ENCODE measurements at places on chromosomes 16 and 17.
A peak's percentile ranks its signal among the peaks of the same experiment; 100 is the strongest.

- H3K4me3 ChIP-seq = no peak overlapping the region
- H3K27ac ChIP-seq = no peak overlapping the region
- no peaks in the 10 kb centered on the region for H3K36me3 ChIP-seq
- H3K4me1 ChIP-seq = no peaks in the 10 kb centered on the region
- no peak for DNase-seq
- no peaks in the 10 kb centered on the region for H3K27me3 ChIP-seq
Measured at GRCh38 chr16:60310846-60311445, 1576.8 kb upstream of the GOT2 start.

DNA sequence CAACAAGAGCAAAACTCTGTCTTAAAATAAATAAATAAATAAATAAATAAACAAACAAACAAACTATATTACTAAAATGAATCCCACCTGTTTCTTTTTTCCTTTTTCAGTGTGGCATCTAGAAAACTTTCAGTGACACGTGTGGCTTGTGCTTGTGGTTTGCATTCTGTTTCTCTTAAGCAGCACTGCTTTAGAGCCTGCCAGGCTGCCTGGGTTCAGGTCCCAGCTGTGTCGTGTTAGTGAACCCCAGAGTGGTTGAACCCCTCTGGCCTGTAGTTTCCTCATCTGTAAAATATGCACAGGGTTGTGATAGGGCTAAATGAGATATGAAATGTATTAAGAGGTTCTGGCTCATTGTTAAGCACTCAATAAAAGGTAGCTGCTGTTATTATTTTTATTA, 12.1 kb upstream of the EPN3 start:
- H3K27ac ChIP-seq = no peak overlapping the region
- no peaks in the 10 kb centered on the region for H3K27me3 ChIP-seq
- no peak overlapping the region for H3K4me3 ChIP-seq
- DNase-seq = no peak
- H3K36me3 ChIP-seq = no peaks in the 10 kb centered on the region

DNA sequence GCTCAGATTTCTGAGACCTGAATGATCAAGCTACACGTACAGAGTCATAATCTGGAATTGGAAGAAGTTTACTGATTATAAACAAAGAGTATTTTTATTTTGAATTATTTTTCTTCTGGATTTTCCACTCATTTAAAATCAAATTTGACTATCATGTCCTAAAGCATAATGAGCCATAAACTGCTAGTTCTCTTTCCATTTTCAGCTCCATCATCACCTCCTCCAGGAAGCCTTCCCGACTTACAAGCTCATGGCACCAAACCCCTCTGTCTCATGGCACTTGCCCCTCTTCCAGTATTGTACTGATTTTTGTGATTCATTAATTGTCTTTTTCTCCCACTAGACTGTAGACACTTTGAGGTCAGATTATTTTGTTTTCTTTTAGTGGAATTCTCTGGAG, 35.9 kb downstream of the IRX6 start:
- no peak for DNase-seq
- no peaks in the 10 kb centered on the region for H3K36me3 ChIP-seq

GRCh38 chr16:67659675-67660563, at the start of gene ACD:
TSS of gene ACD (minus strand) at chr16:67660260. CDS start at chr16:67660220, 40 bp downstream.
- DNase-seq = peak; percentile 98
- H3K4me3 ChIP-seq = peak within 1 kb of the TSS; percentile 86
- H3K27me3 ChIP-seq = peaks cover 3% of the 10 kb centered on the region
- peak within 1 kb of the TSS; percentile 90 for H3K27ac ChIP-seq
- H3K36me3 ChIP-seq = no peaks in the 10 kb centered on the region

DNA sequence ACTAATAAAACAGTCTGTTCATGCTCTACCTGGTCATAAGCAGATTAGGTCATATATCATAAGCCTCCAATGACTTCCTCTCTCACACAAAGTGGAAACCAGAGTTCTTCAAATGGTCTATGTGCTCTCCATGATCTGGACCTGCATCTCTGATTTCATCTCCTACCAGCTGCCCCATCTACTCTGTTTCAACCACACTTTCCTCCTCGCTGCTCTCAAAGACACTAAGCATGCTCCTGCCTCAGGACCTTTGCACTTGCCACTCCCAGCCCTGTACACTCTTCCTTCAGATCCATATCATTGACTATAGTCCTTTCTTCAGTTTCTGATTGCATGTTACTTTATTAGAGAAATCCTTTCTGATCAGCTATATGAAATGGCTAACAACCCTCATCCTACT, 196.8 kb downstream of the PHKB start:
- H3K27me3 ChIP-seq = no peaks in the 10 kb centered on the region
- H3K27ac ChIP-seq = no peak overlapping the region
- DNase-seq = no peak
- H3K36me3 ChIP-seq = no peaks in the 10 kb centered on the region
- H3K4me1 ChIP-seq = no peaks in the 10 kb centered on the region
- H3K4me3 ChIP-seq = no peak overlapping the region

DNA sequence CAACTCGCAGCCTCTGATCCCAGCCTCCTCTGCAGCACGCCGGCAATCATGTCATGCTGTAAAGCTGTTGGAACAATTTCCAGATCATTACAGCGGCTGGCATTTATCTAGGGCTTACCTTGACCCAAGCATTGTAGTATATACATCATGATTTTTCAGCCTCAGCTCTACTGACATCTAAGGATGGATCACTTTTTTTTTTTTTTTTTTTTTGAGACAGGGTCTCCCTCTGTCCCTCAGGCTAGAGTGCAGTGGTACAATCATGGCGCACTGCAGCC, 103.3 kb downstream of the CMIP start:
- no peak overlapping the region for H3K4me3 ChIP-seq
- H3K27me3 ChIP-seq = no peaks in the 10 kb centered on the region
- H3K27ac ChIP-seq = no peak overlapping the region
- H3K4me1 ChIP-seq = peaks cover 47% of the 10 kb centered on the region

DNA sequence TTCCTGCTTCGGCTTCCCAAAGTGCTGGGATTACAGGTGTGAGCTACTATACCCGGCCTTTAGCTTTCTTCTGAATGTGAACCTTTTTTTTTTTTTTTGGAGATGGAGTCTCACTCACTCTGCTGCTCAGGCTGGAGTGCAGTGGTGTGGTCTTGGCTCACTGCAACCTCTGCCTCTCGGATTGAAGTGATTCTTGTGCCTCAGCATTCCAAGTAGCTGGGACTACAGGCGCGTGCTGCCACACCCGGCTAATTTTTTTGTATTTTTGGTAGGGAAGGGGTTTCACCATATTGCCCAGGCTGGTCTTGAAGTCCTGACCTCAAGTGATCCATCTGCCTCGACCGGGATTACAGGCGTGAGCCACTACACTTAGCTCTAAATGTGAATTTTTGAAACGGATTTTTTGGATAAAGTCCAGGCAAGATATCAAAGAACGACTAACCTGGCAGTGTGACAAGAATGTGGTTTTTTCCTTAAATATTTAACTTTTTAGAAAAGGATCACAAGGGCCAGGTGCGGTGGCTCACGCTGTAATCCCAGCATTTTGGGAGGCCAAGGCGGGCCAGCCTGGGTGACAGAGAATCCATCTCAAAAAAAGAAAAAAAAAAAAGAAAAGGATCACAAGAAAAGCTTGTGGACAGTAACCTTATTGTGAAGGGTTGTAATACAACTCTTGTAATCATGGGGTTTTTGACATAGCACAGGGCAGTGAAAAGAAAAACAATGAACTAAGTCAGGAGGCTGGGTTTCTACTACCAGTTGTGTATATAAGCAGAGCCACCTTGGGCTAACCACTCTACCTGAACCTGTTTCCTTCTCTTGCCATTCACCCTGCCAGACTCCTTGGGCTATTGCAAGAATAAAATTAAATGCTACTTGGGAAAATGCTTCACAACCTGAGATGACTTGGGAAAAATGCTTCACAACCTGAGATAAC, 6.2 kb downstream of the BRCA1 start:
- no peak overlapping the region for H3K4me3 ChIP-seq
- H3K27me3 ChIP-seq = no peaks in the 10 kb centered on the region
- no peak overlapping the region for H3K27ac ChIP-seq

- peaks cover 100% of the 10 kb centered on the region for H3K36me3 ChIP-seq
- H3K4me1 ChIP-seq = no peaks in the 10 kb centered on the region
- H3K4me3 ChIP-seq = no peak overlapping the region
- H3K27ac ChIP-seq = no peak overlapping the region
- no peaks in the 10 kb centered on the region for H3K27me3 ChIP-seq
Measured at GRCh38 chr17:18237461-18237860, 12.0 kb downstream of the LLGL1 start.

DNA sequence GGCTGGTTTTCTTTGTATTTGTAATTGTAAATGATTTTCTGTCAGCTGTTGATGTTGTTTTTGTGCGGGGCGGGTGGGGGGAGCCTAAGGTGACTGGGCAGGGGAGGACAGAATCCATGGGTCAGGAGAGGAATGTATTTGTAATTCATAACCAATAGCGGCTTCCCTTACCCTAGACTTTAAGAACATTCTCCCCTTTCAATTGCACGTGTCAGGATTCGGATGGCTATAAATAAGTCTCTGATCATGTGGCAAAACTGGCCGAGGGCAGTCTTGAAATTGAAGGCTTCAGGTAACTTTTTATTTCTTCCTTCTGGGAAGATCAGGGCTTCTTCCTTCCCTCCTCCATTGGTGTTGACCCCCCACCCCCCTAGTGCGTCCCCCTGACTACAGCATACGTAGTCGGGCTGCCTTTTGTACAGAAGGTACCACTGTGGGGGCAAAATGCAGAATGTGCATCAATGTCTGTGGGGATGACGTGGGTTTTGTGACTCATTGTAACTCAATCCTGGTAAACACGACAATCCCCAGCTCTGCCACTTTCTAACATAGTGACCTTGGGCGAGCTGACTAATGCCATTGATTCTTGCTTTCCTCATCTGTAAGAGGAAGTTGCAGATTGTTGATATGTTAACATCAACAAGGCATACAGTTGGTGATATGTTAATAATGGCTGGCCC, 16.2 kb downstream of the MARCHF10 start:
- peaks cover 11% of the 10 kb centered on the region for H3K4me1 ChIP-seq
- no peaks in the 10 kb centered on the region for H3K36me3 ChIP-seq
- DNase-seq = no peak
- no peak overlapping the region for H3K4me3 ChIP-seq

DNA sequence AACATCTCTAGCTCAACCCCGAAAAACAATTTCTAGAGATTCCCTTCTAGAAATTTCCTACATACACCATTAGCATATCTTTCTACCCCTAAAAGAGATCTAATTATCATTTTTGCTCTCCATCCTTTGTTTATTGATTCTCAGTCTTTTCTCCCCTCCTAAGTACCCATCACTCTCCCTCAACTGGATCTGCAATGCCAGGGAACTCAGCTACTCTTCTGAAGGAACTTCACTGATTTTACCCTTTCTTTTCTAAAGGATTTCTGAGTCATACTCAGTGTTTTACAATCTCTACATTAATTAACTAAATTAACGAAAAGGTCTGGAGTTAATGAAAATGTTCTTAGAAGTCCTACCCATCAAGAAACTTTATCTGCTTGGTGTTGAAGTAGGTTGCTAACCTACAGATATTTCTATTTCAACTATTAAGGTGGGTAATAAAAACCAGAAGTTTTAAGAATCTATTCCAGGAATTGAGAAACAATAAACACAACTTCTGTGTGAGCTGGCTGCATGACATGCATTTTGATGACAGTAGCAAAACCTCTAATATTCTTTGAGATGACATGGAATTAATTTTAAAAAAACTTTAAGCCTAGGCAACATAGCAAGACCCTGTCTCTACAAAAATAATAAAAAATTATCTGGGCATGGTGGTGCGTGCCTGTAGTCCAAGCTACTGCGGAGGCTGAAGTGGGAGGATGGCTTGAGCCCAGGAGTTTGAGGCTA, 13.6 kb downstream of the CREBBP start:
- H3K36me3 ChIP-seq = no peaks in the 10 kb centered on the region
- H3K27me3 ChIP-seq = no peaks in the 10 kb centered on the region
- H3K4me1 ChIP-seq = peaks cover 73% of the 10 kb centered on the region
- no peak overlapping the region for H3K27ac ChIP-seq

GRCh38 chr17:74070374-74070773, 133.1 kb upstream of the RPL38 start:
- no peak overlapping the region for H3K4me3 ChIP-seq
- H3K4me1 ChIP-seq = no peaks in the 10 kb centered on the region
- H3K27ac ChIP-seq = no peak overlapping the region
- no peak for DNase-seq

DNA sequence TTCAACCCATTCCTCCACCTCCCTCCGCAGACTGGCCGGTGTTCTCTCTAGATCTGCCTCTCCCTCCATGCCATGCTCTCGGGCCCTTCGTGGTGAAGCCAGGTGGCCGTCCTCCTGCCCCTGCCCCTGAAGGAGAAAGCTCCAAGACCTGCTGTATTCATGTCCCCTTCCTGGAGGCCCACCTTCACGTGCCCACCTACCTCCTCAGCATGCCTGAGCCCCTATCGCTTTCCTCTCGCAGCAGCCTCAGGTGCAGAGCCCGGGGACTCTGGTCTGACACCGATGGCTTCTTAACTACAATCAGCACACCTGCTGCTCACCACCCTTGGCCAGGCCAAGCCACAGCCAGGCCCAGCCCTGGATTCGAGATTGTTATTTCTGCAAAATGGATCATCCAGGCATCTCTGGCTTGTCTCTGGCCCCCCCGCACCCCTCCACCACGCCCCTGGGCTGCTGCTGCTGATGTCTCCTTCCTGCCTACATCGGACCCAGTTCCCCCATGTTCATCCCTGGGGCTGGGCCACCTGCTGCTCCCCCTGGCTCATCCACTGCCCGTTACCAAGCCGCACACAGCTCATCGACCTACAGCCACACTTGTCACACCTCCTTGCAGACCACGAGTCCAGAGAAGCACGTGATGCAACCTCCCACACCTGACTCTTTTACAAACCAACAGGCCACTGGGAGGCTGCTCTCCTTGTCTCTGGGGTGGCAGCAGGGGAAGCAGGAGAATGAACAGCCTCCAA, 32.5 kb upstream of the TNFRSF13B start:
- H3K4me1 ChIP-seq = peaks cover 19% of the 10 kb centered on the region
- no peaks in the 10 kb centered on the region for H3K36me3 ChIP-seq
- H3K27me3 ChIP-seq = no peaks in the 10 kb centered on the region
- H3K4me3 ChIP-seq = no peak overlapping the region

GRCh38 chr17:80793421-80793820, 198.2 kb upstream of the CHMP6 start:
- peak; percentile 57 for DNase-seq
- no peak overlapping the region for H3K27ac ChIP-seq
- no peak overlapping the region for H3K4me3 ChIP-seq
- H3K27me3 ChIP-seq = no peaks in the 10 kb centered on the region
- peaks cover 40% of the 10 kb centered on the region for H3K36me3 ChIP-seq

DNA sequence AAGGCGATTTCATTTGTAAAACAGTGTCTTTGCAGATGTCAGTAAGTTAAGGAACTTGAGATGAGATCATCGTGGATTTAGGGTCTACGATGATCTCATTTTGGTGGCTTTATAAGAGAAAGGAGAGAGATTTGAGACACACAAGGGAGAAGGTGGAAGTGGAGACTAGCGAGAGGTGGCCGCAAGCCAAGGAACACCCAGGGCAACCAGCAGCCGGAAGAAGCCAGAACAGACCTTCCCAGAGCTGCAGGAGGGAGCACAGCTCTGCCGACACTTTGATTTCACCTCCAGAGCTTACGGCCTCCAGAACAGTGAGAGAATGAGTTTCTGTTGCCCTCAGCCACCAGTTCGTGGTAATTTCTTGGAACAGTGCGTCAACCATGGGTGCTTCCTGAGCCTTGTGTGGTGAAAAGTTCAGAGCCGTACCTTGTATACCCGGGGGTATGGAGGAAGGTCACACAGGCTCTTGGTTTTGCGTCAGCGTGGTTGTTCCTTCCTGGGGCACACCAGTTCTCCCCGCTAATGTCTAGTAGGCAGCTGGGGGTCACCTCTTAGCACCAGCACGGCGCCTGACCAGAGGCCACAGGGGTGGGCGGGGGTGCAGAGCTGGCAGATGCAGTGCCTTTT, 12.9 kb upstream of the SEC14L1 start:
- peak overlapping the region; percentile 79 for H3K27ac ChIP-seq
- peak; percentile 88 for DNase-seq
- H3K4me3 ChIP-seq = peak overlapping the region; percentile 54
- no peaks in the 10 kb centered on the region for H3K27me3 ChIP-seq
- no peaks in the 10 kb centered on the region for H3K36me3 ChIP-seq

Measured in spleen (tissue), 13 donors.